ENCODE measurements at places on chromosomes 5 and 9. TPM values are rescaled to one million over a fixed set of nuclear protein-coding genes. Genes with fewer than 3 reads are reported as not detected.

DNA sequence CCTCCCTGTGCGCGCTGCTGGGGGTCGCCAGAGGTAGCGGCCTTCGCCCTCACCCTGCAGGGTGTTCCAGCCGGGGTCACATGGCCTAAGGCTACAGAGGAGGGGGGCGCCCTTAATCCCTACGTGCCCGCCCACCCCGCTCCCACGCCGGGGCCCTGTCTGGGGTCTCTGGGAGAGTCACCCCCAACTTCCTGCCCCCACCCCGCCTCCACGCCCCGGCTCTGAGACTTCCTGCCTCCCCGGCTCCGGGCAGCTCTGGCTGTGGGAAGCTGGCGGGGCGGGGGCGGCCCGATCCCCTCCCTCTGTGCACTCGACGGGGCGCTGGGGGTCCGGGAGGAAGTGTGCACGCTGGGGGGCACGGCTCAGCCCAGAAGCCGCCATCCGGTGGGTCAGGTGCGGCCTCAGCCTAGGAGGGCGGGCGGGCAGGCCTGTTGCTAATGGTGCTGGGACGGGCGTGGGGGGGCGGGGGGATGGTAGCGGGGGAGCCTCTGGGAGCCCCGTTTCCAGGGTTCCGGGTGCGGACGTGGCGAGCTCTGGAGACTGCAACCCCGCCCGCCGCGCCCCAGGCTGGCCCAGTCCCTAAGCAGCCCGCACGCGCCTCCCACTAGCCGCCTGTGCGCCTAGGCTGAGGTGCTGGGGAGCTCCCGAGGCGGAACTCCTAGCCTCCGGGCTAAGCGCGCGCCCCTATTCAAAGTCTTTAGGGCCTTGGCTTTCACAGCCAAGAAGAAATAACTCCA is 61.6 kb downstream of the CXXC5 start:
- DNase-seq, result peak; percentile 77

DNA sequence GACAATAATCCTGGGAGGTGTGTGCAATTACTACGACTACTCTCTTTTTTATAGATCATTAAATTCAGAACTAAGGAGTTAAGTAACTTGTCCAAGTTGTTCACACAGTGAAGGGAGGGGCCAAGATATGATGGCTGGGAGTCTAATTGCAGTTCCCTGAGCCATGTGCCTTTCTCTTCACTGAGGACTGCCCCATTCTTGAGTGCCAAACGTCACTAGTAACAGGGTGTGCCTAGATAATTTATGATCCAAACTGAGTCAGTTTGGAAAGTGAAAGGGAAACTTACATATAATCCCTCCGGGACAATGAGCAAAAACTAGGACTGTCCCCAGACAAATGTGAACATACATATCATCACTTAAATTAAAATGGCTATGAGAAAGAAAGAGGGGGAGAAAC is 20.2 kb downstream of the IL7R start:
- no peak for DNase-seq

GRCh38 chr5:97955450-97955849 is 772.4 kb upstream of the RIOK2 start:
- no peak for DNase-seq

DNA sequence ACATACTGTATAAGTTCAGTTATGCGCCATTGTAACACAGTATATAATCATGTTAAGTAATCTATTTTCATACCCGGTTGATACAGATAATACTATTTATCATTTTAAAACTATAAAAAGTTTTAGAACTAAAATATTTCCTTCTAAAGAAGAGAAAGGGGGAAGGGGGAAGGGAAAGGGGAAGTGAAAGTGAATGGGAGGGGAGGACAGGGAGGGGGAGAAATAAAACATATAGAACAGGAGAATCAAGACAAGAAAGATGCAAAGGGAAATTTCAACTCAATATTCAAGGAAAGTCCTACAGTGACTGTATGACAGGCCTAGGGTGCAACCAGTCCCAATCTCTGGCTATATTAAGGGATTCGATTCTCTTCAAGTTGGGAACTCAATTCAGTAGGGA is 1278.8 kb downstream of the MAT2B start:
- DNase-seq, result no peak

Gene COL23A1
- total RNA-seq, result 11.3 TPM

GRCh38 chr5:10464173-10464572 is 22.5 kb downstream of the ROPN1L start:
- DNase-seq, result no peak

DNA sequence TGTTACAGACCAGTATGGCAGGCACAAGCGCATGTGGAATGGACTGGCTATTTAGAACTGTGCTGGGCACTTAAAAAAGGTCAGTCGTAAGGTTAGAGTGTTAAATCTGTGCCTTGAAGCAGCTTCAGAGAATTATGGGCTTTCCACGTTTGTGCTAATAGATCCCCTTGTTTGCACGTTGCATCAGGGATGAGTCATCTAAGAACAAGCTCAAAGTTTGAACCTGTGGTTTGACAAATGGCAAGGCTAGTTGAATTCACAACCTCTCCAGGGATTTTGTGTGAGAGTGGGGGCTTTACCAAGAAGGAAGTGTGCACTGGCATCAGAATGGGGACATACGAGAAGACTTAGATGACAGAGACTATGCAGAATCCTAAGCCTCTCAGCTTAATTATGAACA is 249.6 kb downstream of the IRX1 start:
- no peak for DNase-seq

Gene IFNA21
- total RNA-seq, result not detected

DNA sequence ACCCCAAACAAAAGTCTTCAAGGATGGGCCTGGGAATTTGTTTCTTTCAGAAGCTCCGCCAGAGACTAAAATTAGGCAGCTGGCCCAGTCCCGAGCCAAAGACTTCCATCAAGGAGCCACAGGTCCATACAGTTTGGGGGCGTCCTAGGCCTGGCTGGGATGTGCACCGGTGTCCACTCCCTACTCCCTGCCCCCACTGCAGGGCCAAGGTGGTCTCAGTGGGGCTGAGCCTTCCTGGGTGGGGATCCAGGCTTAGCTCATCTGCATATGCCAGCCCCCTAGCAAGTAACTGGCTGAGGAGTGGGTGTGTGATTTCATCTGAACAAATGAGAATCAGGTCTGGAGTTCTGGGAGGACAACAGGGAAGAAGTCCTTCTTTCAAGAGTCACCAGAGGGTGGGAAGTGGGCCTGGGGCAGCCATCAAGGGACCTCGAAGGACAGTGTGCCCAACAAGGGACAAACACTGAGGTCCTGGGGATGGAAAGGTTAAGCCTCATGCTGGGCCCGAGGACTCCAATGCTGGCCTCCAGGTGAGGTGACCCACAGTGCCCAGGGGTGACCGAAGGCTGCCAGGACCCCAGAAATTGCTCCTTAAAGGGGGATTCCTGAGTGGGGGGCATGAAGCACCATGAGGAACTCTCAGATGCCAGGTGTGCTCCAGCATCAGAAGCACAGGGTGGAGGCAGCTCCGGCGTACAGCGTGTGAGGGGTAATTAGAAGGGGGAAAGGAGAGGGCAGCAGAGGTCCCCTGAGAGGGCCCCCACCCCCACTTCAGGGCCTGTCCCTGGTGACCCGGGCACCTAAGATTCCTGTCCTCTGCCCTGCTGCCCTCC is 91.3 kb downstream of the ZNF354C start:
- DNase-seq, result peak; percentile 20

- no peak for DNase-seq
These were observed 109.8 kb upstream of the NFIL3 start for GRCh38 chr9:91533382-91533781.

DNA sequence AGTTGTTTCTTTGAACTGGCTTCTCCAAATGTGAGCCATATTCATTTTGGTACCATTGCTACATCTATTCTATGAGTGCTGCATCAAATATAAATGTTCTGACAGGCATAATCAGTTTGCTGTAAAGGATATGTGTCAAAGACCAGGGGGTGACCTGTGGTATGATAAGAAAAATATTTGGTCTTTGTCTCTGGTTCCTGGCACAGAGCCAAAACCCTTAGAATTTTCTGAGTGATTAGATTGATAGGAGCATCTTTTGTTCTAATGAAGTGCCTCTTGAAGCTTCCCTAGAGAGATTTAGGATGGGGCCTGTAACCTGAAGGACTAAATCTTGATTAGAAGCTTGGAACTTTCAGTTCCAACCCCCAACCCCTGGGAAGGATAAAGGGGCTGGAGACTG is 256.3 kb downstream of the NNT start:
- DNase-seq, result no peak

Gene PCDHA6
- 0.20 TPM for total RNA-seq

- no peak for DNase-seq
These were observed 591.8 kb upstream of the ADAMTS16 start for GRCh38 chr5:4548341-4548740.

Gene CCL19
- total RNA-seq, result 7.0 TPM

- DNase-seq, result no peak
These were observed 253.8 kb downstream of the CHSY3 start for GRCh38 chr5:130158036-130158435.

Measured in right cardiac atrium (tissue), 5 donors.